T-helper 17 cell (primary cell): ENCODE measurements at places on chromosomes 1 and 21.
A peak's percentile ranks its signal among the peaks of the same experiment; 100 is the strongest.

DNA sequence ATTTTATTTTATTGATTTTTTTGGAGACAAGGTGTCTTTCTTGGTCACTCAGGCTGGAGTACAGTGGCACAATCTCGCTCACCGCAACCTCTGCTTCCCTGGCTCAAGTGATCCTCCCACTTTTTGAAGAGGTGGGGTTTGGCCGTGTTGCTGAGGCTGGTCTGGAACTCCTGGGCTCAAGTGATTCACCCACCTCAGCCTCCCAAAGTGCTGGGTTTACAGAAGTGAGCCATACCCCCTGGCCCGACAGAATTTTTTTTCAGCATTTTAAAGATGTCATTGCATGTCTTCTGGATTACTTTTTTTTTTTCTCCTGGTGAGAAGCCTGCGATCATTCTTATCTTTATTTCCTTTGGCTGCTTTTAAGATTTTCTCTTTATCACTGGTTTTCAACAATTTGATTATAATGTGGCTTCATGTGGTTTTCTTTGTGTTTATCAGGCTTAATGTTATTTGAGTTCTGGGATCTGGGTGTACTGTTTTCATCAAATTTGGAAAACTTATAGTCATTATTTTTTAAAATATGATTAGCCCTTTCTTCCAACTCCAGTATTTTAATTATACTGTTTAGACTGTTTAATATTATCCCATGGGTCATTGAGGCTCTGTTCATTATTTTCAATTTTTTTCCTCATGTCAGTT lies 23.1 kb upstream of the PTBP2 start:
- no peak for DNase-seq

GRCh38 chr1:238916828-238917227 lies 469.5 kb upstream of the CHRM3 start:
- DNase-seq = no peak

- no peak for DNase-seq
These were observed 164.2 kb downstream of the HIVEP3 start for GRCh38 chr1:41754540-41754939.

DNA sequence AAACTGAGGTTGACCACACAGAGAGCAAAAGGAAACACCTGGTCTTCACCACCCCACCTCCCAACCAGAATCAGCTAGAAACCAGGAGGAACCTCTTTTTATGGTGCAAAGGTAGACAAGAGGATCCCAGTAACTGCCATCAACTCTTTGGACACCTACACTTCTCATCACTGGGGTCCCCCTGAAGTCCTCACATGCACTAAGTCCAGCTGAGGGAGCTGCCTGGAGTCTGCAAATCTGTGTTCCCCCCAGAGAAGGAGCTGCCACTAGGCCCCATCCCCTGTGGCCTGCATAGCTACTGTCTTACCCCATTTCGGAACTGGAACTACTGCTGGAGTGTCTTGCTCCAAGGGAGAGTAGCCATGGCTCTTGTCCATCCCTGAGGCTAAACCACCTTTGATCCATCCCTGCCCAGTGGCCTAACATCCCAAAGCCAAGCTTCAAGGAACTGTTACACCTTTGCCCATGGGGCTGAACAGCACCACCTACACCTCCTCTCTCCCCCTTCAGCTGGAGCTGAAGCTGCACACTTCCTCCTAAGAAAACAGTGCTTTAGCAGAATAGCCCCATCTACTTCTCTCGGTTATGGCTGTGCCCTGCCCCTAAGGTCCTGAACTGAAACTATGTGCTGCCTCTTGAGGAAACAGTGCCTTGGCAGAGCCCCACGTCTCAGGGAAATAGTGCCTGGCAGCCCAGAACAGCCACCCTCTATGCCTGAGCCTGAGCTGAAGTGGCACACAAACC lies 85.4 kb upstream of the CD53 start:
- peak; percentile 20 for DNase-seq

- DNase-seq = no peak
These were observed 54.6 kb upstream of the PRKACB start for GRCh38 chr1:84089465-84089864.

DNA sequence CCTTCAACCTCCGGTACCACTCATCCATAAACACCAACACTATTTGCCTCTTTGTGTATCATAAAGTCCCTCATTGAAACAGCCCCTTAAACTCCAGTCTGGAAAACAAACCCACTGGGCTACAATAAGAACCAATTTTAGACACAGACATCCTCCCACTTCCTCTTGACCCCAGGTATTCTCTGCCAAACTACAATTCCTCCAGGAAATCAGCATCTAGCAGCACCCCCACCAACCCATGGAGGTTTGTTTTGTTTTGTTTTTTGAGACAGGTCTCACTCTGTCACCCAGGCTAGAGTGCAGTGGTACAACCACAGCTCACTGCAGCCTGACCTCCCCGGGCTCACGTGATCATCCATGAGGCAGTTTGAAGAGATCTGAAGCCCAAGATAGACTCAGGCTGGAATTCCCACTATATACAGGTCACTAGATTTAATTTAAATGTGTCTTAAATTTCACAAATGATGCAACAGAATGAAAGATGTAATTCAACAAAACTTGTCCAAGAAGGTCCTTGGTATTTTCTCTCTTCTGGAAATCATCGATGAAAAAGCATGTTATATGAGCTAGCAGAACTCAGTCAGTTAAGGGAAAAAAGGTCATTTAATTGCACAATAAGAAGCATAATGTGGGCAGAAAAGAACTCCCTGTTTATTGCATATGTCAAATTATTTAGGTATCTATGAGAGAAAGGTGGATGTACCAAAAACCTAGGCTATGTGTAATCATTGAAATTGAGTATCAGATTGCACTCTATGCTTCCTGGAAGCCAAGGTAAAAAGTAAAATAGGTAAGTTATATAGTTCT lies 30.3 kb downstream of the TCP10L start:
- DNase-seq = no peak

- DNase-seq = no peak
These were observed 243.2 kb upstream of the RAB4A start for GRCh38 chr1:229027622-229028182.

GRCh38 chr1:227793948-227794816 lies 21.3 kb upstream of the PRSS38 start:
- no peak for DNase-seq

- DNase-seq = no peak
These were observed 108.5 kb upstream of the KIF26B start for GRCh38 chr1:245046315-245046714.

DNA sequence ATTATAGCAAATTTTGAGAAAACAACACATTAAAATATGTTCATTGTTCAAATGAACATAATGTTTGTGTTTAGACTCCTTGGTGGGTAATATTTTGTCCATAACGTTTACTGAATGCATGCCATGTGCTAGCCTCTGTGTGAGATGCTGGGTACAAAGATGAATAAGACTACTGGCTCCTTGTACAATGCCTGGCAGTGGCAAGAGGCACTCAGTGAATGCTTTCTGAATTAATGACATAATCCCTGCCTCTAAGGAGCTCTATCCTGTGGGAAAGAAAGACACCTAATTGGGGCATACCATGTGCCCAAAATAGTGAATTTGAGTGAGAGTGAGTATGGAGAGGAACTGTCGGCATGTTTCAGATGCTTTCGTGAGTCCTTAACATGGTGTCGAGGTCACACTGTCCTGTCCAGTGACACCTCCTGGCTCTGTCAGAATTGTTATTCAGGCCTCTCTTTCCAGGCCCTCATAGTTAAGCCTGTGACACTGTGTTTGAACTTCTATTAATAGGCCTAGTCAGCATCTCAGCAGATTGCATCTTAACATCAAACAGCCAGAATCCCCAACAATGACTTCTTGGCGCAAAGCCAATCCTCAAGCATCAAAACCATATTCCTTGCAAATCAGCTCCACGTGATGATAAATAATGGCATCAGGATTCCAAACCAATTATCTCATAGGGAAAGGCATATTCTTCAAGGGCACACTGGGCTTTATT lies 32.8 kb upstream of the S1PR1 start:
- no peak for DNase-seq

GRCh38 chr1:67491280-67491679 lies 61.1 kb upstream of the SERBP1 start:
- DNase-seq = no peak

DNA sequence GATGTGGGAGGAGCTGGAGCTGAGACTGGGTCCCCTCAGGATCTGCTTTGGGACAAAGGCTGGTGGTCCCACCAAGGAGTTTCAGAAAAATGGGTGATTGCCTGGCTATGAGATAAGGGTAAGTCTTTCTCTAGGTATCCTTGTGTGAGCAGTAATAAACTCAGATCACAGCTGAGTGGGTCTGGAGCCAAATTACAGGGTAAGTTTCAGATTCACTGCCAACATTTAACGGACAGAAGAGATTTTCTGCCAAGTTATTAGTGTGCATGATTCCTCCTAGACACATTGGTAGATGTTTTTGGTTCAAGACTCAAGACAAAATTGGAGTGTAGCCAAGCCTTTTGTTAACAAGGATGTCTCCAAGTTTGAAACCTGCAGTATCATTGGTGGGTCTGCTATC lies 7.5 kb downstream of the CD1B start:
- DNase-seq = no peak

GRCh38 chr1:24300971-24301784 lies 18.0 kb upstream of the GRHL3 start:
- DNase-seq = no peak

GRCh38 chr21:27323331-27323730 lies 356.4 kb upstream of the ADAMTS5 start:
- DNase-seq = no peak

- no peak for DNase-seq
These were observed 3.2 kb downstream of the TFF3 start for GRCh38 chr21:42311816-42312625.

- no peak for DNase-seq
These were observed 53.7 kb downstream of the CAMK2N1 start for GRCh38 chr1:20432341-20432740.

- DNase-seq = no peak
These were observed 169.2 kb downstream of the DHRS3 start for GRCh38 chr1:12448746-12449177.

DNA sequence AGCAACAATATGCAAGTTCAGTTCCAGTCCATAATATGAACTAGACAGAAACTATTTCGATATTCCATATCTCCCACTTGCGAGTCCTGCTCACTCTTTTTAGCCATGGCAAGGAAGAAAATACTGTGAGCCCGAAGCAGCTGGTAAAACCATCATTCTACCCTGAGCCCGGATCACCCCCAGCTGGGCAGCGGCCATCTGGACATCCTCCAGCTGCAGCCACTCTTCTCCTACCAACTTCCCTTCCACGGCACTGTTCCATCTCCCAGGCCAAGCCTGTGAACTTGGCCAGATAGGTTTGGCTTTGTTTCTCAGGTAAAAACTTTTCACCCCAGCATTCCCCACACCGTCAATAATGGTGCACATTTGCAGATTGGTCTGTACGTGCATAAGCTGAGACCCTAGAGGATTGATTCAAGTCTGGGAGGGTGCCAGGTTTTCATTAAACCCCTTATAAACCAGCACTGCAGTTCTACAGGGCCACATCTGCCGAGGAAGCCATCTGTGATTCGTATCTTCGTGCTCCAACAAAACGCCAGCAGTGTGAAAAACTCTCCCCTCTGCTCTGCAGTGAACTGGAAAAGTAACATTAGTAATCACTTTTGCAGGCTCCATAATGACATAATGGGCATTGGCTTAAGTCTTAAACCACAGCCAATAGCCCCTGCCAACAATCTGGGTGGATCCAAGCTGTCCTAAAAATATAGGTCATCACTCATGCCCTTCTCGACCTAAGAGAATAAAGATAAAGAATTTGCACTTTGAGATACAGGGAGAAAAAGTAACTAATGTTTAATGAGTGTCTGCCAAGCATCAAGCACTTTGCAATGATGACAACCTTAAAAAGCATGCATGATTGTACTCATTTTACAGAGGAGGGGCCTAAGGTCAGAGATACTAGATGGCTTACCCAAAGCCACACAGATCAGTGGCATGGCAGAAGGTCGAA lies 205.1 kb downstream of the PLPP3 start:
- DNase-seq = no peak
